ENCODE measurements at places on chromosomes 2 and 18.

DNA sequence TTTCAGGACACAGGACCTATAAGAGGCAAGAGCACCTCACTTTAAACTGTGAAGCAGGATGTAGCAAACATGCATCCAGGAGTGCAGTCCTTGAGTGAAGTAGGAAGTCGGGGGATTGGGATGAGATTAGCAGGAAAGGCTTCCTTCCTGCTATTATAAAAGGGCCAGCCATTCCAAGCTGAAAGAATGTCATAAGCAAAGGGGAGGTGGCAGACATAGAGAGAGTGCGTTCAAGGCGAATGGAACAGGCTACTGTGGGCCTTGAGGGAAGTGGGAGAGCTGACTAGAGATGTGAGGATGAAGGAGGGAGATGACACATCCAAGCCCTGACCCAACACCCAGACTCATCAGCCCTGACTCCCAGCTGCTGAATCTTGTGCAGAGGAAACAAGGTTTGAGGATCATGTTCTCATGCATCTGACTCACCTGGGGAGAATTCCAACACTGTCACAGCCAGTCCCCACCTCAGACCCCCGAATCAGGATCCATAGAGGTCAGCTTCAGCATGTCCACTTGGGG is 63.9 kb downstream of the GYPC start:
- DNase-seq = peak; percentile 89

DNA sequence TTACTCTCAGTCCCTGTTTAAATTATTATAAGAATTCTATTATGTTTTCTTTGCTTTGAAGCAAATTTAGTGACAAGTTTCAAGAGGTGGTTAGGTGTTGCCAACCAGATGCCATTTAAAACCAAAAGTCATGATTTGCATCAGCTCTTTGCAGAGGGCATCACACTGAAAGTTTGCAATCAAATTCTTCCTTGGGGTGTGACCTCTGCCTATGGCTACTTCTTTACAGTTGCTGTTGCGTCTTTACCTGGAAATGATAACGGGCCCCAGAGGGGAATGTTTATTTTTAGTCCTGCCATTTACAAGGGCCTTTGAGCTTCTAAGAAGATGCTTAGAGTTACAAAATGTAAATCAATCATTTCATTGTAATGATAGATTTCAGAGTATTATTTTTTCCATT is 561.0 kb downstream of the ARHGAP15 start:
- DNase-seq = no peak

DNA sequence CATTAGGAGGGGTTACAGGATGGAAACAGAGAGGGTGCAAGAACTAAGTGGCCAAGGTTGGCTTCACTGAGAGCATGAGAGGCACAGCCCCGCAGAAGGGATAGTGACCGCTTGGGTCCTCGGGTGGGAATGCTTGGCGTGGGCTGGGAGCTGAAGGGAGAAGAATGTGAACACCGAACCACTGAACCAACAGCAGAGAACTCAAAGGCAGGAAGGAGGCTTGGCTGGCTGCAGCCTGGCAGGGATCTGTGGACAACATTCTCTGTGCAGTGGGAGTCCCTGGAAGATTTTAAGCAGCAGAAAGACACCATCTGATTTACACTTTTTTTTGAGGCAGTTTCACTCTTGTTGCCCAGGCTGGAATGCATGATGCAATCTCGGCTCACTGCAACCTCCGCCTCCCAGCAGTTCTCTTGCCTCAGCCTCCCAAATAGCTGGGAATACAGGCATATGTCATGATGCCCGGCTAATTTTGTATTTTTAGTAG is 33.9 kb downstream of the SOWAHC start:
- DNase-seq = no peak

GRCh38 chr18:69558052-69558451 is 157.4 kb downstream of the DOK6 start:
- no peak for DNase-seq

GRCh38 chr2:217886720-217887309 is 116.0 kb downstream of the TNS1 start:
- DNase-seq = peak; percentile 79

GRCh38 chr18:62857263-62857976 is 142.1 kb downstream of the PHLPP1 start:
- DNase-seq = no peak

- no peak for DNase-seq
Observed at GRCh38 chr18:75066021-75066880, 142.7 kb downstream of the PTGR3 start.

DNA sequence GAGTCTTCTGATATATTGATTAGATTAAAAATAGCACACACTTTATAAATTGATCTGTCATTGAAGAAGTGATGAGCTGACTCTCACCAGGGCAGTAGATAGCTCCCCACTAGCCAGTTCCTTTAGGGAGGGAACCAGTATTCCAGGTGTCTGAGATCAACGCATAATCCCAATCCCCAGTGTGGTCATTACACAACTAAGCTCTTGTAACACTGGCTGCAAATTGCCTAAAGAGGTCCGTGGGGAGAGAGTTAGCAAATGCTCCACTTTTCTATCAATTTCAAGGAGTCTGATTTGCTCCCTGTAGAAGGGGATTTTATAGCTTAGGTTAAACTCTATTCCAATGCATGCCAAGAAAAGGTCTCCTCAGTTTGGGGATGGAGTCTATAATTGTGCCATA is 7.7 kb downstream of the SLC14A1 start:
- no peak for DNase-seq

DNA sequence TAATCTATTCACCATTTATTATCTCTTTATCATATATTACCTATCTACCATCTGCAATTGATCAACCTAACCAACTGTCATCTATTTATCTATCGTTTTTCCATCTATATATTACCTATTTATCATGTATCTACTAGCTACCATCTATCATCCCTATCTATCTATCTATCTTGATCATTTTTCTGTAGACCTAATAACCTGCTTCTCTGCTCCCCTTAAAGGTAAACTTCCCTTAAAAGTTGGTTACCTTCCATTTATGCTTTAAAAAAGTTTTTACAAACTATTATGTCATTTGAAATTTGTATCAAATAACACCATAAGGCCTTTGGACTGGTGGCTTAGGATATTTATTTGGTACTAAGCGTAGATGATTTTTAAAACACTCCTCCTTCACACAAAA is 47.2 kb downstream of the TMEM18 start:
- no peak for DNase-seq

DNA sequence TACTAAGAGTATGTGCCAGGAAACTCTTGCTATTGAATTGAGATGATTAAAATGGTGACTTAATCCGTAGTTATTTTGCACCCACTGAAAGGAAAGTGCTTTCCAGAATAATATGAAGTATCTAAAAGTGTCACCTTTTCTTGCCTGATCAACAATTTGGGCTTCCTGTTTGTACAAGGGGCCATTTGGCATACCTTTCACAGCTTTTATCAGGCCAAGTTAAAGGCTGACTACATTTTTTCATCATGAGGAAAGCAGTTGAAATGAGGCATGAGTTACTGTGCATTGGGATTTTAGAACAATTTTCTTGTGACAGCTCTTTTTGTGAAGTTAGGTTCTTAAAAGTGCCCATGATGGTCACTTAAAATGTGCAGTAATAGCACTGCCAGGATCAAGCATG is 11.2 kb downstream of the TSN start:
- no peak for DNase-seq

DNA sequence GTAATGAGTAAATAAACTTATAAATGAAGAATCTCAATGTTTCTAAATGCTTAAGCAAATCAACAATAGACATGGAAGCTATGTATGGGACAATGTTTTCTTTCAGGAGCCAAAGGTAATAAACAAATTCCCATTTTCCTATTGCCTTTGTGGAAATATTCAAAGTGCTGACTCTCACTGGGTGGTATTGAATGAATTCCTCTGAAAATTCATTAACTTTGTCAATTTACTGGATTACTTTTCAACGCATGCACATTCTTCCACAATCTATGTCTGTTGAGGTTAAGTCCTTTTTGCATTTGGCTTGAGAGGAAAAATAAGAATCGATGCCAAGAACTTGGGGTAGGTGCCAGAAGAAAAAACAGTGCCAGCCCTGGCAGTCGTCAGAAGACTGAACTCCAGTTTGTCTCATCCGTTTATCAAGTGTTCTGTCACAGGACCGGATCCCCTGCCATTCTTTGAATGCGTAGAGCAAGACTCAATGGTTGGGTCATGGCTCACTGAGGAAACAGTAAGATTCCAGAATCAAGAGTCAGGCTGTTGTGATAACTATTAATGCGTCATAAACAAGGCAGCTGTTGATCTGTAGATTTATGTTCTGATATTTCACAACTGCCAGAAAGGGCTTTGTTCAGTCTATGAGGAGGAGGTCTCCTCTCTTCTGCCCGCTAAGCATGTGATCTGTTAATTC is 133.3 kb downstream of the GFPT1 start:
- DNase-seq = peak; percentile 91

- no peak for DNase-seq
Observed at GRCh38 chr2:192042126-192042525, 152.6 kb downstream of the TMEFF2 start.

GRCh38 chr2:191688934-191689695 is 11.2 kb downstream of the NABP1 start:
- DNase-seq = peak; percentile 89

DNA sequence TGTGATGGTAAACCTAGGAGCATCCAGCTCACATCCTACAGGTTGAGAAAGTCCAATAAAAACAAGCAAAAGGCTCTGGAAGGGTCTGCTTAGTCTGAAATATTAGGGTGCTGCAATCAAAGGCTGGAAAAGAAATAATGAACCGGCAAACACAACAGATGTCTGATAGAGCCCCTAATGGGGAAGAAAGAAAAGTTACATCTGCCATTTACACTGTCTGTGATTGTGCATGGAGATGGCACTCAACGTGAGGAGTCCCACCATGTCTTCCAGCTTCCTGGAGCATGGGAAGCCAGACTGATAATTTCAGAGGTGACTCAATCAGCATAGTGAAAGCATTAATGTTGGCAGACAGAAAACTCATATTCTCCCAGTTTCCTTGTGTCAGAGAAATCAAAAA is 307.8 kb downstream of the EPHA4 start:
- peak; percentile 10 for DNase-seq

DNA sequence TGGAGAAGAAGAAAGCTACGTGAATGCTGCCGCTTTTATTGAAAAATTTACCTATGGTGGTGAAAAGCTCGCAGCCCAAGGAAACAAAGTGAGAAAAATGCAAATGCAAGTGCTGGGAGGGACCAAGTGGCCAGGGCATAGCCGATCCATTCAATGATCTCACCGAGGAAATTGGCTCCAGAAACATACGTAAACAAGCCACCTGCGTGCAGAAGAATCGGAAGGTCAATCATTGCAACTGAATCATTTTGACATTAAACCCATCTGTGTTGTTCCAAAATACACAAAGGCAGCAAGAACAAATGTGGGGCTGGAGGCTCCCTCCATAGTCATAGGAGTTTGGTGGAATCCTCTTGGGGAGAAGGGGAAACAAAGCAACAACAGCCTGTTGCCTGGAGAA is 51.5 kb downstream of the SRD5A2 start:
- no peak for DNase-seq

DNA sequence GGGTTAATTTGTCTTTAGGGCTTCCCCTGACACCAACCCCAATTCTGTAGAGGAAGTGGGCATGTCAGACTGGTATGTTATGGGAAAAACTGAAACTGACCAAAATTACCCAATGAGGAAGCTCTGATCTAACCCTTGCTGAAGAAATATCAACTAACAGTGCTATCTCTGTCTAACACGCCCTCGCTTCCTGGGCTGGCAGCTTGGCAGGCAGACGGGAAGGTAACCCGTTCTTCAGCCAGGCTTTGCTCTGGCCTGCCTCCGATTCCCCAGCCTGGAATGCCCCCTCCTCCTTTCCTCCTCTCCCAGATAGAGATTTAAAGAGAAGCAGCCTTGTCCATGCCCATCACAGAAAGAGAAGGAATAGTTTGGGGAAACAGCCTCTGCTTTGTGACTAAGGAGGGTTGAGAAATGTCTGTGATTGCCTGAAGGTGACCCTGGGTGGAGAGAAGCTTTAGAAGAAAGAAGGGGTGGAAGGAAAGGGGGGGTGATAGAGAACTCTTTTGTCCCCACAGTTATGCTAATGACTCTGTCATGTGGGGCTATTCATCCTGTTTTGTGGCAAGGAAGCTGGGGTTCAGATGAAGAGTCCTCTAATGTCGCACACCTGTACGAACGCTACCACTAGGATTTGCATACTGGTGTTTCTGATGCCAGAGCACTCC is 15.4 kb downstream of the HK2 start:
- DNase-seq = no peak

DNA sequence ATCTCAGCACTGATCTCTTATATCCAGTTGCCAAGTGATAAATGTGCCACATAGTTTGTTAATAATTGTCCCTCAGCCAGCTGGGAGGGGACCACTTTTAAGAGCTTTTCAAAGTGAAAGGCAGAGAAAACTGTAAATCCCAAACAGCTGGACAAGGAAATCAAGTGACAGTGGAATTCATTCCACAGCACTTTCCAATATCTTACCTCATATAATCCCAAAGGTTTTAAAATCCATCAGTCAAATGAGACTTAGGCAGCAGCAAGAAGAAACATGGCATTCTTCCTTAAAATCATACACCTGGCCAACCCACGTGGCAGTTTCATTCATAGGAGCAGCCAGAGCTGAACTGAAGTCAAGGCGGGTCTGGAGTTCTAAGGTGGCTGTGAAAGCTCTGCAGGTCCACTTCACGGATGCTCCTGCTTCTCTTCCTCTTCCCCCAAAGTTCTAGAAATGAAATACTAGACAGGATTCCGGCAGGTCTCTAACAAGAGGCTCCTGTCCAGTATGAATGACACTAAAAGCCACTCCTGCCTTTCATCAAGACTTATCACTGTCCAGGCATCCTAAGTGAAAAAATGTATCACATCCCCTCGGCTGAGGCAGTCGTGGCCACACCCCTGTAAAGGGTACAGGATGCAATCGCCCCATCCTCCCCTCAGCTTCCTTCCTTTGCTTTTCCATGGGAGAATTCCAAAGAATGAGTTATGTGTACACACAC is 190.4 kb upstream of the STK17B start:
- no peak for DNase-seq

GRCh38 chr2:186379052-186379451 is 107.0 kb upstream of the ZC3H15 start:
- DNase-seq = no peak

DNA sequence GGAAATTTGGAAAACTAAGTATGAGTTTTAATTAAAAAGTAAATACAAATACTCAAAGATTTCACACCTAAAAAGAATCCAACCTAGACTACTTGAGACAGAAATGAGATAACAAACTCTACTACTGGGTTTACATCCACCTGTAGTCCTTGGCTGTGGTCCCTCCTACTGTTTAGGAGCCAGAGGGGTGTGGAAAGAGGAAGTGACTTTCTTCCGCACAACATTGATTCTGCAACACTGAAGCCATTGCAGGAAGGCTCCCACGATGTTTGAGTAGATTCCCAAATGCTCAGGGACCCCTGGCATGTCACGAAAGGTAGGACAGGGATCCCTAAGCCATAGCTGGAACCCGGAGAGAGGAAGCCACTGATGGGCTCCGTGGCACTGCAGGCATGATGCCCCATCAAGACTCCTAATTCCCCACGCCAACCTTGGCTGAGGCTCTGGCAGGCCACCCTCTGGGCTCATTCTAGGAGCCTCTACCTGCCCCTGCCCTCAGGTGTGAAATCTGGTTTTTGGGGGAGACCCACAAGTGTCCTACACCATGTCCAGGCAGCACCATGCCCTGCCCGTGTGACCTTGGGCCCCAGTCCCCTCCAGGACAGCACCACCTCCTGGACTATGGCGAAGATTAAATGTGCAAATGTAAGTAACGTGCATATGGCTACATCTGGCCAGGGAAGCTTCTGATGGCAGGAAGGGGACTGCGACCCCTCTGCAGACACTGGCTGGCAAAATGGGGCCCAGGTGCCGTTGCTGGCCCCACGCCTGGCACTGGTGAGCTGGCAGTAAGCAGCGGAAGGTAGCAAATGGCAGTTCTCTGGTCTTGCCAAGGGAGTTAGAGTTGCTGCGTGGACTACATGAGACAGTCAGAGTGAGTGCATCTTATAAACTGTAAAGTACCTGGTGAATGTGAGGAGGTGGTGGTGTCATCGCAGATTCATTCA is 38.2 kb upstream of the MAL start:
- DNase-seq = no peak
